ENCODE measurements at places on chromosomes 7 and 10.

- no peak for DNase-seq
Measured at GRCh38 chr7:105060437-105060836, 46.4 kb downstream of the KMT2E start.

DNA sequence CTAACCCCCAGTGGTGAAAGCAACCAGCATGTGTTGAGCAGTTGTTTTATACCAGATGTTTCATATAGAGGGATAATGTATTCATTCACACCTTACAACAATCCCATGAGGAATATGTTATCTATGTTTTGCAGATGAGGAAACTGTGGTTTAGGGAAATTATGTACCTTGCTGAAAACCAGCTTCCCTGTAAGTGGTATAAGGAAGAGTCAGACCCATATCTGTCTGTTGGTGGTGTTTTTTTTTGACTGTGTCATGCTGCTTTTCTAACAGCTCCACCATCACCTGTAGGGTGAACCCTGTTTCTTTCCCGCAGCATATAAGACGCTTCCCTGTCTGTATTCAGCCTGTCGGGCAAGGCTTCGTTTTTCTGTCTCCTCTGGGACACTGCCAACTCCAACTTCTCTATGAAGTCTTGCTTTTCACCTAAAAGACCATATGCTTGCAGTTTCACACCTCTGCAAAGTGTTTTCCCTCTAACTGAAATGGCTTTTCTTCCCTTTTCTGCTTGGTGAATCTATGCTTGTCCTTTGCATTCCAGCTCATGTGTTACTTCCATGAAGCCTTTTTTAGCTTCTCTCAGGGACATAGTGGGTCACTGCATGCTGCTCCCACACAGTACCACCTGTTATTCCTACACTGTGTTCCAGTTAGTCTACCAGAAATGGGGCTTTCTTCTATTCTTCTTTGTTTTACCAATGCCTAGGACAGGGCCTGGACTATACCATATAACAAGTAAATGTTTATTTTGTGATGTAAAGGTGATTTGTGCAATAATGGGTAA is 92.8 kb downstream of the ST7 start:
- DNase-seq = no peak

DNA sequence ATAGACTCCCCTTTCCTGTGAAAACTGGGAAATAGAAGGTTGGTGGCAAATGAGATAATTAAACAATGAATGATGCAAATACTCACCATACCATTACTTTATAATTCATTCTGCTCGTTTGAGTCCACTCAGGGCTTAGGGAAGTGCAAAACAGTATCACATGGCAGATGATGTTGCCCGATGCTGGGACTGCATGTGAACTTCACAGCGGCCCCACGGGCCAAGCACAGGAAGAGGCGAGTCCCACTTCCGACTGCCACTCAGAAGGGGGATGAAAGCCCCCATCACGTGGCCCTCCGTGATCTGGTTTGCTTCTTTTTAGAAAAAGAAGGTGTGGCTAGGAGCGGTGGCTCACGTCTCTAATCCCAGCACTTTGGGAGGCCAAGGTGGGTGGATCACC is 71.5 kb downstream of the PRPF18 start:
- DNase-seq = no peak

DNA sequence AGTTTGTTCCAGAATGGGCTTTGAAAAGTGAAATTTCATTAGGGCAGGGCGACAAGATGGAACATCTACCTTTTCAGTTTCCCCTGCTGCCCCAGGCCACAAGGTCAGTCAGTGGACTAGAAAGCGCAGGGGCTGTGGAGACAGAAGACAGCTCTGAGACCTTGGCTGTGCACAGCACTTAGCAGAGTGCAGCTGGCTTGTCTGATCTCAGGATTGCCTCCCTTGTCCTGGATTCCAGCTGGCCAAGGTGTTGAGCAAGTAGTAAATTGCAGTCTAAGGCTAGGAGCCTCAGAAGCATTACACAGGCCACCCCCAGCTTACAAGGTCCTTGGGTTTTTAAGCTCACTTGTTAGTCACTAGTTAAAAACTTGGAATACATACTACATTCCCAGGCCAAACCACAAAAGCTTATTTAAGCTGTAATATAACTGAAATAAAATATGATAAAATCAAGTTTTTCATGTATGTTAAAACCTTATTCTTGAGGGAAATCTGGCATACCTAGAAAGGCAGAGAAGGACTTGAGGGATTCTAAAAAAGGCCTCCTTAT is 67.3 kb upstream of the NPY start:
- DNase-seq = peak; percentile 73

GRCh38 chr7:122256046-122256445 is 48.5 kb downstream of the FEZF1 start:
- no peak for DNase-seq

- DNase-seq = no peak
Measured at GRCh38 chr7:135098391-135098790, 49.5 kb upstream of the TMEM140 start.

DNA sequence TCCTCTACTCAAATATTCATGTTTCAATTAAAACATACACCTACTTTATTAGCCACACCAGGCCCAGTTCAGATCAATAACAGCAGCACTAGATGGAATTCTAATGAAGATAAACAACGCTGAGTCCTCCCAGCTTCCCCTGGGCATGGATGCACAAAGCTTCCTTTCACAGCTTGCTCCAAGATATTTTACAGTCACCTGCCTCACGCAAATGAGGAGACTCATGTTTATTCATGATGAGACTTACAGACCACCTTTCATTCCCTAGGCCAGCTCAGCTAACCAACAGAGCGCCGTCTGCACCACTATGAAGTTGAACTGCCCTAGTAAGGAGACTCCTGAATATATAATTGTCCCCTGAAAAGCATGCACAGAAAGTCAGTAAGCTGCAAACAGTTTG is 283.0 kb upstream of the AOAH start:
- no peak for DNase-seq

DNA sequence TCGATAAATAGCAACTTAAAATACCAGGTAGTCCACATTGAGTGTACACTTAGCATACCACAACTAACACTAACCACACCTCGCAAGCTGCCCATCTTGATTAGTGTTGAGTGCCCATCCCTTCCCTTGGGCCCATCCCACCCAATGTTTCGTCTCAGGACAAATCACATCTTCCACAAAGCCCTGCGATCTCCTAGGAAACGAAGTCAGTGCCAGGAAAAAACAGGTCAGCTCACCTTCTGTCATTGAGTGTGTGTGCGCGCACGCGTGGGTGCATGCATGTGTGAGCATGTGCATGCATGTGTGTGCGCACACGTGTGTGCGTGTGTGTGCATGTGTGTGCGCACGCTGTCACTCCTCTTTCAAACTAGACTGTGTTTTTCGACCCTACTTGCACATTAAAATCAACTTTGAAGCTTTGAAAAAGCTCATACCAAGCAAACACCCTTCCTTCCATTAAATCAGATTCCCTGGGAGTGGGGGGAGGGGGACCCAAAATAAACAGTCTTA is 48.8 kb upstream of the OPALIN start:
- DNase-seq = peak; percentile 27

DNA sequence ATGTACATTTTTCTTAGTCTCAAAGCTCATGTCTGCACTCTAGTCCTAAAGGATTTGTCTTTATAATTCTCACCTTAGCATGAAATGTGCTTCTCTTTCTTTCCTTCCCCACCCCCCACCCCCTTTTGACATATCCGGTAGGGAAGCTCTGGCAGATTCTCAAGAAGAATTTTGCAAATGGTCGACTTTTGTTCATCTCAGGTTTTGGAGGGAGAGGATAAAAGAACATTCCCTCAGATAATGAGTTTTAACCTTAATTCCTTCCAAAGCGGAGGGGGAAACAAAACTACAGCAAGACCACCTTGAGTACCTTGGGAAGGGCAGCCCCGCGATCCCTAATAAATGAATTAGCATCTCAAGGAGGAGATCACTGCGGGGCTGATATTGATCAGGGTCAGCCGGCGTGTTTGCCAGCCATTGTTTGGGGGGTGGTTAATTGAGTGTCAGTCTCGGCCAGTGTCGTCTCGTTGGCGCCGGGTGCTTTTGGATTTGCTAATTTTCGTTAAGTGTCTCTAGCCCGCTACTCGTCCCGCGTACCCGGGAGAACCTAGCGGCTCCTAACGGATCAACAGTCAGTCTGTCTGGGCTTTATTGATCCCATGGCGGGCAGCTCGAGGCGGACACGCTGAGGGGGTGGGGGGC is 874 bp upstream of the BAMBI start:
- DNase-seq = peak; percentile 85

Data from islet precursor cell (in vitro differentiated cells).